ENCODE measurements at places on chromosomes 5 and 9. TPM values are rescaled to one million over a fixed set of nuclear protein-coding genes. Genes with fewer than 3 reads are reported as not detected.

DNA sequence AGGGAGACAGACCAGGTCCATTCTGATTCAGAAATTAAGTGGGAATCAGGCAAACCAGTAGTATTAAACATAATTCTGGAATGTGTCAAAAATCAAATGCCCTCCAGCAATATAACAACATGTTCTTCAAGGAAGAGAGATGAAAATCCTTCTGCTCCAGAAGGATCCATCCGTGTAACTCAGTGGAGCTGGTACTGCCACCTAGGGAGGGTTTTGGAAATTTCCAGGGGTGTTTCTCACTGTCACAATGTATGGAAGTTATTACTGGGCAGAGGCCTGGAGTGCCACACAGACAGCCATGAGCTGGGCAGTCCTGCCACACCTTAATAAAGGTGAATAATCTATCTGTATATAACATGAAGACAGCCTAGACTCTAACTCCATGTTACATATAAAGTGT is 87.5 kb downstream of the TTLL11 start:
- no peak for DNase-seq

GRCh38 chr5:80239680-80240367 is 16.0 kb downstream of the SERINC5 start:
- no peak for DNase-seq

GRCh38 chr9:12784461-12785259 is 9.8 kb downstream of the LURAP1L start:
- DNase-seq = no peak

GRCh38 chr5:81633471-81633870 is 117.4 kb downstream of the SSBP2 start:
- no peak for DNase-seq

- DNase-seq = no peak
These were observed 80.2 kb downstream of the LURAP1L start for GRCh38 chr9:12855066-12855465.

DNA sequence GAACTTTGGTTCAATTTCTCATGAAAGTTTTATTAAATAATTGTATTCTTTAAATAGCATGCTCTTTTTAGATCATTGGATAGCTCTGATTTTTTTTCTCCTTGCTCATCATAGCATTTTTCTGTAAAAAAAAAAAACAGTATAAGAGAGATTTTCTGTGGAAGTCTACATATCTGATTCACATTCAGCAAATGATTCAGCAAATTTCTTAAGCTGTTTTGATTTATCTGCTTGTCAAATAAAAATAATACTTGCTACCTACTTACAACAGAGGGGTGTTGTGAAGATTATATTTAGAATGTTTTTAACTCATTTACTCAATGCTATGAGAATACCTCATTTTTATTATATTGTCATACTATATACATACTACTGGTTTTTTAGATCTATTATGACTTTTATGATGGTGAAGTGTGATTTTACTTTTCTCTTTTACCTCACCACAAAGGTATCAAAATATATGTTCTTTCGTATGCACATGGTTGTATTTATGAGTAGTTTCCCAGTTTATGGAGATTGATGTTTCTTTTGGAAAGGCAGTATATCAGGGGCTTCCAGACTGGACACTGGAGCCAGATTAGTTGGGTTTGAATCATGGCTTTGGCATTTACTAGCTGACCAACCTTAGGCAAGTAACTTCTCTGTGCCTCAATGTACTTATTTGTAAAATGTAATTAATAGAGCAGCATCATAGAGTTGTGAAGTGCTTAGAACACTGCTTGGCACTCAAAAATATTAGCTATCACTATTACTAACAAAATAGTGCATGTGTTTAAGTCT is 25.5 kb downstream of the TNPO1 start:
- no peak for DNase-seq

DNA sequence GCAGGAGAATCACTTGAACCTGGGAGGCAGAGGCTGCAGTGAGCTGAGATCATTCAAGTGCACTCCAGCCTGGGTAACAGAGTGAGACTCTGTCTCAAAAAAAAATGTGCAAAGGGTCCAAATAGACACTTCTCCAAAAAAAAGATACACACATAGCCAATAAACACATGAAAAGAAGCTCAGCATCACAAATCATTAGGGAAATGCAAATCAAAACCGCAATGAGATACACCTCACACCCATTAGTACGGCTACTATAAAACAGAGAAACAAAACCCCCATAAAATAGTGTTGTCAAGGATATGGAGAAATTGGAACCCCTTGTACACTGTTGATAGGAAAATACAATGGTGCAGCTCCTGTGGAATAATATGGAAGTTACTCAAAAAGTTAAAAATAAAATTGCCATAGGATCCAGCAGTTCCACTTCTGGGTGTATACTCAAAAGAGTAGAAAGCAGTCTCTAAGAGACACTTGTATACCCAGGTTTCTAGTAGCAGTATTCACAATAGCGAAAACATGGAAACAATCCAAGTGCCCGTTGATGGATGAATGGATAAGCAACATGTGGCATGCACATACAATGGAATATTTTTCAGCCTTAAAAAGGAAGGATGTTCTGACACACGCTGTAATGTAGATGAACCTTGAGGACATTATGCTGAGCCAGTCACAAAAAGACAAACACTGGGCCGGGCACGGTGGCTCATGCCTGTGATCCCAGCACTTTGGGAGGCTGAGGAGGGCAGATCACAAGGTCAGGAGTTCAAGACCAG is 57.2 kb upstream of the PPARGC1B start:
- DNase-seq = no peak

DNA sequence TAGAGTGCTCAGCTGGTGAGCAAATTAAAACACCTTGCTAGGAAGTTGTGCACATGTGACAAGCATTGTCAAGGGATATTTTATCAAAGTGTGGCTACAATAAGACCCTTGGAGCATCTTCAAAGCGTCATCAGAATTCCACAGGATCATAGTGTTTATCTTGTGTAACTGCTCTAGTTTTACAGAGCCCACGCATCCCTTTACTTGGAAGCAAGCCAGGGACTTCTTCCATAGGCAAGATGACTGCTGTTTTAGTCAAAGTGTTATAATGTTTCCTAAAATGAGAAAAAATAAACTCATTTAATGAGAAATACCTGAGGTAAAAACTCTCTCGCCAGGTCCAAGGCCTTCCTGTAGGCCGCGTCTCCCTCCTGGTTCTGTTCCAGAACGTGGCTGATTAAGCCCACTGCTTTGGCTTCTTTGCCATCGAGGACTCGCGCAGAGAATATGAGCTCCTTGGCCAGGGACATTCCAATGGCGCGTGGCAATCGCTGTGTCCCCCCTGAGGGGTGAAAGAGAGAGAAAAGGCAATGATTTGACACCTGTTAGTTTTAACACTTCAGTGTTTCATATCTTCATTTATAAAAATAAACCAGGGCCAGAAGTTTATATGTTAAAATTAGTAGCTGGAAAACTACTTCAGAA is 141.1 kb downstream of the AUH start:
- no peak for DNase-seq

GRCh38 chr9:129910628-129911567 is 75.6 kb downstream of the USP20 start:
- DNase-seq = no peak

DNA sequence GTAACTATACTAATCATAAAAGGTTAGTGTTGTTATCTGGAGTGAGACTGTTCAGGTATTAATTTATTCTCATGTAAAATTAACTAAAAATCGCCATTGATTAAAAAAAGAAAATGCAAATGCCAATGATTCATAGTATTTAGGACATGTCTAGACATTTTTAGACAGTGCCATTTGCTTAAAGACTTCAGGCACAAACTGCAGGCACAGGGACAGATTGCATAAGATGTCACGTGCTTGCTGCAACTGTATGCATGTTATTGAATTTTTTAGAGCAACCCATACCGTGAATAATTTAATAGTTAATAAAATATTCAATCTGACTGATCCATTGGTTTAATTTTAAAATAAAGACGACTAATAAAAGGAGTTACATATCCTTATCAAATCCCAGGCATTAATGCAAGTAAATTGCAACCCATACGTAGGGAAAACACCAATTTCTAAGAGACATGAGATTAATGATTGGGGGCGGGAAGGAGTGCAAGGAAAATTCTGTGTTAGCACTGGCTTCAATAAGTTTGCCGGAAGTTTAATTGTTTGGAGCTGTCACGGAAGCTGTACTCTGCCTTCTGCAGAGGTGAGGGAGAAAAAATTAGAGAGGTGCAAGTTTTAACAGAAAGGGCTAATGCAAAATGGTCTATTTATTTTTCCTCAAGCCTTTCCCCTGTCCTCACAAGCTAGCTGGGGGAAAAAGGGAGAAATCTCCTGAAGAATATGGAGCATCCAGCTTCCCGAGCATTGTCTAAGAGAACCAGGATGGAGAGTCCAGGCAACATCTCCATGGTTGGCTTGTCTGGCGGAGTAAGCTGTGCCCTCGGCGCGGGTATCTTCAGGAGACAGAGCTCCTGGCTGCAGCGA is 2.9 kb downstream of the EDIL3 start:
- DNase-seq = no peak

GRCh38 chr5:93721071-93721470 is 20.3 kb downstream of the POU5F2 start:
- DNase-seq = no peak

DNA sequence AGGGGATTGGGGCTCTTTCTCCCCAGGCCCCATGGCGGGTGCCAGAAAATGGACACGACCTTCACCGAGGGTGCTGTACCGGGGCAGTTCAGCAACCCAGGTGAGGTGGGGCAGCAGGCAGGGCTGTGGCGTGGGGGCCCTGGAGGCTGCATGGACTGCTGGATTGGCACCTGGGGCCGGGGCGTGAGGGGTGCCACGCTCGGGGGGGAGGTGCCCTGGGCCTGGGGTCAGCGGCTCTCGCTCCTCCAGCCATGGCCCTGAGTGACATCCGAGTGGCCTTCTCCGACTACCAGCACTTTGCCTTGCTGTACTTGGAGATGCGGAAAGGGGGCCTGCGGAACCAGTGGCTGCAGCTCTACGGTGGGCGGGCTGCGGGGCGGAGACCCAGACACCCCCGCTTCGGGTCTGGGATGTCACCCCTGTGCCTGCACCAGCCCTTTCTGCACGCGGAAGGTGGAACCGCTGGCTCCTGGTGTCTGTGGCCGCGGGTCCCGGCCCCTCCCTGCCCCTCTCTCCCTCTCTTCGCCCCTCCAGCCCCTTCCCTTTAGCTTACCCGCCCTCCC is 1.8 kb downstream of the LCNL1 start:
- no peak for DNase-seq

DNA sequence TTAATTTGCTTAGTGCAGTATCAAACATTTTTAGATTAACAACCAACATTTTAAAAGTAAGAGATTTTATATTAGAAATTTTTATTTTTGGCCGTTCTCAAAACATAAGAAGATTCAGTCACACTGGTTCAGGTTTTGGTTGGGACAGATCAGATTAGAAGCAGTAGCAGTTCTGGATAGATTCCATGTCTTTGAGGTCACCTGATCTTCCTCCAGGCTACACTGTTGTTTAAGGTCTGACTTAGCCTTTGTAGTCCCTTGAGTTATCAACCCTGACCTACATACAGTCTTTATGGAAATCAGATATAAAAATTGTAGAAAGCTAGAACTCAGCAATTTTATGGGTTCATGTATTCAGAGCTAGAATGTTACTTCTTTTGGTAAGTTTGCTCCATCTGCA is 910.0 kb upstream of the WWC1 start:
- DNase-seq = no peak

GRCh38 chr9:111836311-111836710 is 41.6 kb upstream of the SHOC1 start:
- DNase-seq = no peak

The HMMR gene
- 44.3 TPM for total RNA-seq

The FRRS1L gene
- total RNA-seq = not detected

The C9 gene
- not detected for total RNA-seq

The PCDHGA1 gene
- total RNA-seq = not detected

The STK32A gene
- total RNA-seq = not detected

The NR5A1 gene
- total RNA-seq = not detected

The ZNF883 gene
- total RNA-seq = 0.22 TPM

The NRARP gene
- 0.88 TPM for total RNA-seq

The PAX5 gene
- total RNA-seq = 0.29 TPM

Data from natural killer cell treated with Interleukin-12 subunit alpha and Interleukin-12 subunit beta and Interleukin-15 and Interleukin-18, amount 100 ng/mL, for 72 hours (primary cell).